ENCODE measurements at places on chromosomes 6 and 20. TPM values are rescaled to one million over a fixed set of nuclear protein-coding genes. Genes with fewer than 3 reads are reported as not detected.

DNA sequence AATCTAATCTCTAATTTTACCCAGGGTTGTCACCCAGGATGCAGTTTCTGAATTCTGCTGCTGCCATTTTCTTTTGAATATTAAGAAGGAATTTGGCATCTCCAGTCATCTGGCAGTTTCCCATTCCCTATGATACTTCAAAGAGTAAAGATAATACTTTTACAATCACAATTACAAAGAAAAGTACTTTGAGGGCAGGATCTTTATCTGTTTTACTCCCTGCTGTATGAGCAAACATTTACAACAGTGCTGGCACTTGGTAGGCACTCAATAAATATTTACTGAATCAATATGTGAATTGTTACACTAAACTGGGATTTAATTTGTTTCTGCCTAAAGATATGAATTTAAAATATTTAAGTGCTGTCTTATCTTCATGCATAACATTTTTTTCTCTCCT lies 224.9 kb downstream of the EPHA7 start:
- no peaks in the 10 kb centered on the region for H3K4me1 ChIP-seq
- H3K4me3 ChIP-seq: no peak overlapping the region
- H3K27me3 ChIP-seq: no peaks in the 10 kb centered on the region
- H3K27ac ChIP-seq: no peak overlapping the region

- no peaks in the 10 kb centered on the region for H3K36me3 ChIP-seq
- H3K27me3 ChIP-seq: no peaks in the 10 kb centered on the region
- H3K27ac ChIP-seq: no peak overlapping the region
- no peak for DNase-seq
Measured at GRCh38 chr6:154384191-154384590, 27.6 kb upstream of the IPCEF1 start.

PAK1IP1 gene
- 6.1 TPM for total RNA-seq

GRCh38 chr6:14987490-14987889 lies 258.4 kb upstream of the JARID2 start:
- no peak overlapping the region for H3K27ac ChIP-seq
- no peak for DNase-seq
- H3K4me1 ChIP-seq: no peaks in the 10 kb centered on the region
- H3K36me3 ChIP-seq: no peaks in the 10 kb centered on the region
- H3K27me3 ChIP-seq: no peaks in the 10 kb centered on the region

DNA sequence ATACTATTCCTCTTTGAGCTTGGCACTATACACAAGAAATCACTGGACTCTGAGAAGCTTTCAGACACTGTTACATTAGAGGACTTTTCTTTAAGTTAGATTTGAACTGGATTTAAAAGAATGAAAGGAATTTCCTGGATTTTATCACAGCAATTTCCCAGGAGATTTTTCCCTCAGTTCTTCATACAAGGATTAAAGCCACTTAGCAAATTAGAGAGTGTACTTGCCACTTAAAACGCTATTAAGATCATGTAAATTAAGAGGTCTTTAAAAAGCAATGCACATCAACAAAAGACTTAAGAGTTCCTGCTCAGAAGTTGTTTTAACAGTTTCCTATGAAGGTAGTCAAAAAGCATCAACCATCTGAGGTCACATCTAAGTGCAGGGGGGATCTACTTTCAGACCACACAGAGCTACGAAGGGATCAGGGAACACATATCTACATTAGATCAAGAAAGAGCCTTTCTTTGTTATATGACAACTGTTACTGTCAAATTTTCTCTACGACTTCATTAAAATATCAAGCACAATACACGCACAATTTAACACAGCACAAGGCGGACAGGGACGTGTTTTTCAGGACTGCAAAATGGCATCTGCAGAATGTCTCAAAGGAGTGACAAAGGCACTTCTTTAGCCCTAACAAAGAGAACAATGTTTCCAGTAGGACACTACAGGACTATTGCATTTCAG lies 65.8 kb downstream of the EPB41L2 start:
- H3K36me3 ChIP-seq: no peaks in the 10 kb centered on the region
- peaks cover 3% of the 10 kb centered on the region for H3K4me1 ChIP-seq
- DNase-seq: no peak
- H3K27me3 ChIP-seq: no peaks in the 10 kb centered on the region

Data from ascending aorta (tissue), 2 donors.